H9 (cell line): ENCODE measurements at places on chromosomes 3 and 15. TPM values are rescaled to one million over a fixed set of nuclear protein-coding genes. Genes with fewer than 3 reads are reported as not detected.

- H3K27me3 ChIP-seq = no peaks in the 10 kb centered on the region
- H3K36me3 ChIP-seq = peaks cover 4% of the 10 kb centered on the region; the same call in 1 of the 2 replicates
- no peaks in the 10 kb centered on the region for H3K4me1 ChIP-seq
- H3K4me3 ChIP-seq = no peak overlapping the region
- H3K27ac ChIP-seq = no peak overlapping the region
- peak; percentile 45 for DNase-seq
Observed at GRCh38 chr3:127970966-127971592, 56.0 kb downstream of the KBTBD12 start.

DNA sequence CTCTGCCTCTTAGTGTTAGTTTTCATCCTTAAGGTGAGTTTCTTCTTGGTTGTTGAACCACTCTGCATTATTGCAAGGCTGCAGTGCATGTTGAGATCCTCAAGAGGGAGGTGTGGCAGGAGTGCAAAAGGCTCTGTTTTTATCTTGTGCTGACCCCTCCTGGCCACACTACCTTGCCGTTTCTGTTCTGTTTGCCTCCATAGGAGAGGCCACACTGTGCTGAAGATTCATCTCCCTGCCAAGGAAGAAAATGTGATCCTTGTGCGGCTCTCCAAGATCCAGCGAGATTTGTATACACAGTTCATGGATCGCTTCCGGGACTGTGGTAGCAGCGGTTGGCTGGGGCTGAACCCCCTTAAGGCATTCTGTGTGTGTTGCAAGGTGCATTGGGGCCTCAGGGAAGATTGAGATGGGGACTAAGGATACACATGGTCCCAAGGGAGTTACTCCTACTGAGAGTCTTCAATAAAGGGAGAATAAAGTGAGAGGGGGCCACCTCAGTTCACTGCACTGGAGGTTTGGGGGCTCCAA is 33.0 kb upstream of the TEX264 start:
- DNase-seq = peak; percentile 83
- no peak overlapping the region for H3K4me3 ChIP-seq
- H3K4me1 ChIP-seq = no peaks in the 10 kb centered on the region

DNA sequence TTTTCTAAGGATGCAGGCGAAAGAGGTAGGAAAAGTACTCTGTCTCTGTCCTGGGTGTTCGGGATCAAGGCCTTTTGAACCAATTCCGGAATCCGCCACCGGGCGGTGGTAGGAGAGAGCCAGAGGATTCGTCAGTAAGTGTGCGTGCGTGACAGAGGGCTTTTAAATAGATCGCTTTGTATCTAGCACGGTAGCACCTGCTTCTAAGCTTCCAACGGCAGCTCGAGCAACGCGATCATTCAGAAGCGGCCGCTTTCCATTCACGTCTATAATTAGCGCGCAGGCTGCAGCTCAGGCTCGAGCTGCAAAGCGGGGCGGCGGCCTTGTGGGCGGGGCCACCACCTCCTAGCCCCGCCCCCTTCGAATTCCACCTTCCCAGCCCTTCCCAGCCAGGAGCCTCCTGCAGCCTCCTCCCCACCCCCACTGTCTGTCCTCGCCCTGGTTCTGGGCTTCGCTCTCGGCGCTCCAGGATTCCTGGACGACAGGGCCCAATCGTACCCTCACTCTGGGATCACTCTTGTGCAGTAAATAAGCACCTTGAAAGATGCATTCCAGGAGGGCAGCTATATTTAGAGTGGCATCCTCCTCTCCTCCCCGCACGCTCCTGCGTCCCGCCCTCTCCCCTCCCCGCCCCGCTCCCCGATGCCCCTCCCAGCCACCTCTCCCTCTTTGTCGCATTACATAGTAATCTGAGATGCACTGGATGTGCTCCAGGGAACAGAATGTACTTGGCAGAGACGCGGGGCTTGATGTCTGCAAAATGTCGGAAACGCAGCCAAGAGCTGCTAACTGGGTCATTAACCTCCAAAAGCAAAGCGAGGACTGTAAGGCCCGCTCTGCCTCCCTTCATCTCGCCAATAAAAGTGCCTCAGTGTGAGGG is 224.1 kb upstream of the TPRG1 start:
- peak overlapping the region; percentile 84 for H3K4me3 ChIP-seq
- DNase-seq = peak; percentile 94
- H3K27ac ChIP-seq = peak overlapping the region; percentile 1
- no peaks in the 10 kb centered on the region for H3K27me3 ChIP-seq
- no peaks in the 10 kb centered on the region for H3K36me3 ChIP-seq

- no peak overlapping the region for H3K4me3 ChIP-seq
- H3K4me1 ChIP-seq = no peaks in the 10 kb centered on the region
- no peak overlapping the region for H3K27ac ChIP-seq
- H3K36me3 ChIP-seq = no peaks in the 10 kb centered on the region
- DNase-seq = no peak
- H3K27me3 ChIP-seq = no peaks in the 10 kb centered on the region
Observed at GRCh38 chr15:39641191-39641889, 60.5 kb downstream of the THBS1 start.

DNA sequence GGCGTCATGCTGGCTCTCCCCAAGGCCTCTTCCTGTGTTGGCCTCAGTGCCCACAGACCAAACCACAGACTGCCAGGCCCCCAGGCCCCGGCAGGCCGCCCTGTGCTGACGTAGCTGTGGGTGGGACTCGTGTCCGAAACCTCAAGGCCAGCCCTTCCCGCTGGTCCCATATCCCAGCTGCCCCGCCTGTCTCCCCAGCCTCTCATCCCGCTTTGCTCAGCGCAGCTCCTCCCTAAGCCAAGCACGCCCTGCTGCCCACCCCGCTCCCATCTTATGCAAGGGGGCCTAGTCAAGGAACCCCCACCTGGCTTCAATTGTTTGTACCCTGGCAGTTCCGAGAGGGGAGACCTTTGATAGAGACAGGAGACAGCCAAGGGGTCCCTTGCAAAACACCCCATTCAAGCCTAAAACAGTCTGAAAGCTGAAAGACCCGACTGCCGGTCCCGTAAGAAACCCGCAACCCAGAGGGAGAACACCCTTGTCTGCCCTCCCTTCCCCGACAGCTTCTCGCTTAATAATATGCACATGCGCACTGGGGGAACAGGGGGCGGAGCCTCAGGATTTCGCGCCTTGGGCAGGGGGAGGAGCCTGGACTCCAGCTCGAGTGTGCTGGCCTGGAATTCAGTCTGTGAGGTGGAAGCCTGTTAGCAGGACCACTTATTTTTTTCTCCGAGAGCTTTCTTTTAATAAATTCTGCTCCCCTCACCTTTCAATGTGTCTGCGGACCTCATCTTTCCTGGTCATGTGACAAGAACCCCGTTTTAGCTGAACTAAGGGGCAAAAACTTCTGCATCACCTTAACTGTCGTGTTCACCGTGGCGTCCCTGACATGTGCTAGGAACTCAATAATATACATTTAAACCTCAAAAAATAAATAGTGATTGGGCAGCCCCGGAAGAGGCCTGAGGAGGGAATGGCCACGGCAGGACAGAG is 17.2 kb downstream of the TNFAIP8L3 start:
- DNase-seq = peak; percentile 91
- H3K4me3 ChIP-seq = peak overlapping the region; percentile 36; the same call in 2 of the 3 replicates
- H3K4me1 ChIP-seq = peaks cover 3% of the 10 kb centered on the region; the same call in 1 of the 2 replicates
- H3K27ac ChIP-seq = no peak overlapping the region
- H3K36me3 ChIP-seq = 0 out of 2 replicates have a peak, but pooled peaks cover 4% of the 10 kb centered on the region
- no peaks in the 10 kb centered on the region for H3K27me3 ChIP-seq

DNA sequence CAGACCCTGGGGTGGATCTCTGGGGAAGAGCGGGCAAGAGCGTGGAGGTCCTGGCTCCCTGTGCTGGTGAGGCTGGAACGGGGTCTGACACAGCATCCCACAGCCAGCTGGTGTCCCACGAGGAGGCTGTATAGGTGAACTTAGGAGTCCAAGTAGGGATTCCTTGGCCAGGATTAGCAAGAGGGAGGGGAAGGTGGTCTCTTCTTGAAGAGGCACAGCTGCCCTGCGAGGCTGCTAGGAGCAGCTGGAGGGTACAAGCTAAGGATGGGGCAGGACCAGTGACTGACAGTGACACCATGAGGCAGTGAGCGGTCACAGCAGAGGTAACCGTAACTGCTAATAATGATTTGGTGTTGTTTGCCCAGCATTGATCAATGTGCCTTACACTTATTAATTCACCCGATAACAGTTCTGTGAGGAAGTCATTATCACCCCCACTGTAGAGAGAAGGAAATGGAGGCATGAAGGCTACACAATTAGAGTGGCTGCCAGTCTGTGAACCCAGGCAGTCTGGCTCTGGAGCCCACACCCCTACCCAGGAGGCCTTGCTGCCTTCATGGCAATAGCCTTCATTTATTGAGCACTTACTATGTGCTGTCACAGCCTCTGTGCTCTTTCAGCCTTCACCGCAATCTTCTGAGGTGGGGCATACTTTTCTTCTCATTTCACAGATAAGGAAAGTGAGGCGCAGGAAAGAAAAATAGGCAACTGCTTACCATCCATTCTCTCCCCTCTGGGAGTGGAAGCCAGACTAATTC is 59.4 kb downstream of the TMEM44 start:
- no peak overlapping the region for H3K4me3 ChIP-seq
- H3K4me1 ChIP-seq = no peaks in the 10 kb centered on the region; the same call in 1 of the 2 replicates
- H3K27me3 ChIP-seq = no peaks in the 10 kb centered on the region

DNA sequence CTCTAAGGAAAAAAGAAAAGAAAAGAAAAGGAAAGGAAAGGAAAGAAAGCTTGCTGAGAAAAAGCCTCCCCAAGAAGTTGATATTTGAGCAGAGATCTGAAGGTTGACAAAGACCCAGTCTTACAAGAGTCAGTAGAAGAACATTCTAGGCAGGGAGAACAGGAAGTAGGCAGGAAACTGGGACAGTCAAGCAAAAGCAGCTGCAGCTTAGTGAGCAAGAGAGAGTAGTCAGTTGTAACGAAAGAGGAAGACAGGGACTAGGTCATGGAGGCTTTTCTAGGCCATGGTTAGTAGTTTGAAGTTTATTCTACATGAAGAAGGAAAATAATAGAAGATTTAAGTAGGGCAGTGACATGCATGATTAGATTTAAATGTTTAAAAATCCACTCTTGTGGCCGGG is 31.8 kb upstream of the KLHL6 start:
- H3K4me3 ChIP-seq = no peak overlapping the region
- H3K27me3 ChIP-seq = no peaks in the 10 kb centered on the region
- no peak overlapping the region for H3K27ac ChIP-seq
- H3K4me1 ChIP-seq = peaks cover 5% of the 10 kb centered on the region; the same call in 1 of the 2 replicates
- DNase-seq = no peak

DNA sequence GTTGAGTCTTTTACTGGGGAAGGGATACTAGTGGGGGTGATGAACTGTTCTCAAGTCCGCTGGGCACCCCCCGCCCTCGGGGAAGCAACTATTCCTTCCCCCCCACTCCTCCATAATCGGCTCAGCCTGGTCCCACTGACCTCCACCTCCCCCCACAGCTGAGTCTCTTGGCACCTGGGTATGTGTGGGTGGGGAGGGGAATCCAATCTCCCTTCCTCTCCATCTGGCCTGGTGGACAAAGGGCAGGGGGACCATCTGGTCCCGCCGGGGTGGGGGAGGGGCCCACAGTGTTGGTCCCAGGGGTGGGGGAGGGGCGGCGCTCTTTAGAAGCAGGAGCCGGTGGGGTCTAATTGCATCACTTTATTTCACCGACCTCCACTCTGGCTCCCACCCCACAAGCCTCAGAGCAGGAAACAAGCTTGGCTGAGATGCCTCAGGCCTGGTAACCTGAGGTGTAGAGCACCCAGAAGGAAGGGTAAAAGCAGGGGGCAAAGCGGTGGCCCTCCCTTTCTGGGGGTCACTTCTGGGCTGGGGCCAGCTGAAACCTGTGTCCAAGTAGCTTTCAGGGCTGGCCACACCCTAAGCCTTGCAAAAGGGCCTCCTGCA is 1.0 kb upstream of the PCBP4 start:
- peak; percentile 74 for DNase-seq
- H3K27me3 ChIP-seq = no peaks in the 10 kb centered on the region
- H3K4me3 ChIP-seq = peak overlapping the region; percentile 89
- H3K36me3 ChIP-seq = peaks cover 2% of the 10 kb centered on the region; the same call in 2 of the 3 replicates
- H3K4me1 ChIP-seq = peaks cover 11% of the 10 kb centered on the region; the same call in 1 of the 2 replicates

GRCh38 chr3:138569090-138569489 is 25.0 kb downstream of the CEP70 start:
- no peak for DNase-seq
- H3K36me3 ChIP-seq = peaks cover 42% of the 10 kb centered on the region
- H3K27ac ChIP-seq = no peak overlapping the region
- no peak overlapping the region for H3K4me3 ChIP-seq
- H3K4me1 ChIP-seq = no peaks in the 10 kb centered on the region
- H3K27me3 ChIP-seq = no peaks in the 10 kb centered on the region

- H3K36me3 ChIP-seq = peaks cover 70% of the 10 kb centered on the region
- H3K4me3 ChIP-seq = no peak overlapping the region; the same call in 2 of the 3 replicates
- no peak for DNase-seq
- H3K27me3 ChIP-seq = no peaks in the 10 kb centered on the region
- no peak overlapping the region for H3K27ac ChIP-seq
Observed at GRCh38 chr3:186966406-186966805, 36.1 kb downstream of the ST6GAL1 start.

- no peak overlapping the region for H3K4me3 ChIP-seq
- H3K27ac ChIP-seq = no peak overlapping the region
- no peaks in the 10 kb centered on the region; the same call in 1 of the 2 replicates for H3K4me1 ChIP-seq
- H3K36me3 ChIP-seq = peaks cover 2% of the 10 kb centered on the region; the same call in 1 of the 3 replicates
Observed at GRCh38 chr15:25939122-25939521, 76.0 kb upstream of the ATP10A start.

DNA sequence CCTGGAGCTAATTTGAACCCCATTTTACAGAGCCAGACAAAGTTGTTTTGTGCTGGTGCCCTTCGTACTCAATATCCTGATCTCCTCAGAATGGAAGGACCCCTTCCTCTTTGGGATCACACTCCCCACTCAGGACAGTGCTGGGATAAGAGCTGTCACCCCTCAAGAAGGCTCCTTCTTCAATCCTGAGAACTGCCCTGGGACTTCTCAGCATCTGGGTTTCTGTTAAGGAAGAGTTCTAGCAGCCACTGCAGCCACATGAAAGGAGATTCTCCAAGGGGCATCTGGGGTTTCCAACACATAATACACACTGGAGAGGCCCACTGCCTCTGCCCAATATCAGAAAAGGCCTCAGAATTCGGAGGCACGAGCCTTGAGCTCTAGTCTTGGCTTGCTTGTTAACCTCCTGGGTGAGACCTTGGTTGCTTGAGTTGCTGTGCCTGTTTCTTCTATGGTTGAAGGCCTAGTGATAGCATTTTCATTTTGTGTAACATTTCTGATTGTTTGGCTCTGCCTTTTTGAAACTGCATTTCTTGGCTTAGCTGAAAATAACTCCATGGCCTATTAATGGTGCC is 78.8 kb upstream of the NMNAT3 start:
- no peak for DNase-seq
- H3K4me1 ChIP-seq = no peaks in the 10 kb centered on the region
- H3K27ac ChIP-seq = no peak overlapping the region
- H3K36me3 ChIP-seq = no peaks in the 10 kb centered on the region
- H3K27me3 ChIP-seq = no peaks in the 10 kb centered on the region
- H3K4me3 ChIP-seq = no peak overlapping the region

- no peaks in the 10 kb centered on the region for H3K4me1 ChIP-seq
Observed at GRCh38 chr3:102533784-102534183, 99.0 kb downstream of the ZPLD1 start.

MEX3B gene
- total RNA-seq = 10.4 and 11.0 TPM in 2 replicates

CHST13 gene
- total RNA-seq = 0.85 and 0.99 TPM in 2 replicates

ANKRD34C gene
- total RNA-seq = not detected in 2 replicates

SLC12A1 gene
- total RNA-seq = 0.04 and 0.07 TPM in 2 replicates
